ENCODE measurements at places on chromosomes 11 and 22. TPM values are rescaled to one million over a fixed set of nuclear protein-coding genes. Genes with fewer than 3 reads are reported as not detected.

Gene OR8G5
- total RNA-seq: not detected

DNA sequence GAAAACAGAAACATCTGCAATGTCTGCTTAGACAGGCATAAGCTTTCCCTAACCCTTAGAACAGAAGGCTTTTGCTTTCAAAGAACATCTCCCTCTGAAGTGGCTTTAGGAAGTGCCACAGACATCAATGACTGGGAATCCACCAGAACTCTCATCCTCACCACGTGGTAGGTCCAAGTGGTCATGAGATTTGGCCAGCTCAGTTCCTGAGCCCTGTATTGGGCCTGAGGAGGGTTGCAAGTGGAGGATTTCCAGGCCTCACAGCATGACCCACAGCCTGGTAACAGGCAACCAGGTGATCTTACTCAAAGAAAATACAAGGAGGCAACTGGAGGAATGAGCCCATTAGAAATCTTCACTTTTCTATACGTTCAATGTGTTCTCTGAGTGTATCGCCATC, 1.6 kb downstream of the CASP1 start:
- H3K36me3 ChIP-seq: peaks cover 47% of the 10 kb centered on the region
- peaks cover 41% of the 10 kb centered on the region for H3K4me1 ChIP-seq
- peak overlapping the region; percentile 98 for H3K27ac ChIP-seq

GRCh38 chr11:701741-702461, 4.1 kb upstream of the EPS8L2 start:
- no peak for DNase-seq
- no peak overlapping the region for H3K27ac ChIP-seq
- no peaks in the 10 kb centered on the region for H3K36me3 ChIP-seq
- peaks cover 16% of the 10 kb centered on the region for H3K4me1 ChIP-seq
- H3K4me3 ChIP-seq: no peak overlapping the region

- no peaks in the 10 kb centered on the region for H3K27me3 ChIP-seq
- no peak for DNase-seq
- no peak overlapping the region for H3K4me3 ChIP-seq
- no peaks in the 10 kb centered on the region for H3K4me1 ChIP-seq
- H3K36me3 ChIP-seq: peaks cover 23% of the 10 kb centered on the region
- no peak overlapping the region for H3K27ac ChIP-seq
Measured at GRCh38 chr11:46663277-46663940, 37.0 kb downstream of the ARHGAP1 start.

Gene RIN1
- 1.6 TPM for total RNA-seq

Data from activated CD8-positive, alpha-beta T cell treated with anti-CD3 and anti-CD28 coated beads for 36 hours (primary cell).